KG1 (cell line): ENCODE measurements at places on chromosomes 1 and 21.
A peak's percentile ranks its signal among the peaks of the same experiment; 100 is the strongest.

GRCh38 chr1:93652323-93652949, 29.2 kb downstream of the BCAR3 start:
- DNase-seq = no peak

DNA sequence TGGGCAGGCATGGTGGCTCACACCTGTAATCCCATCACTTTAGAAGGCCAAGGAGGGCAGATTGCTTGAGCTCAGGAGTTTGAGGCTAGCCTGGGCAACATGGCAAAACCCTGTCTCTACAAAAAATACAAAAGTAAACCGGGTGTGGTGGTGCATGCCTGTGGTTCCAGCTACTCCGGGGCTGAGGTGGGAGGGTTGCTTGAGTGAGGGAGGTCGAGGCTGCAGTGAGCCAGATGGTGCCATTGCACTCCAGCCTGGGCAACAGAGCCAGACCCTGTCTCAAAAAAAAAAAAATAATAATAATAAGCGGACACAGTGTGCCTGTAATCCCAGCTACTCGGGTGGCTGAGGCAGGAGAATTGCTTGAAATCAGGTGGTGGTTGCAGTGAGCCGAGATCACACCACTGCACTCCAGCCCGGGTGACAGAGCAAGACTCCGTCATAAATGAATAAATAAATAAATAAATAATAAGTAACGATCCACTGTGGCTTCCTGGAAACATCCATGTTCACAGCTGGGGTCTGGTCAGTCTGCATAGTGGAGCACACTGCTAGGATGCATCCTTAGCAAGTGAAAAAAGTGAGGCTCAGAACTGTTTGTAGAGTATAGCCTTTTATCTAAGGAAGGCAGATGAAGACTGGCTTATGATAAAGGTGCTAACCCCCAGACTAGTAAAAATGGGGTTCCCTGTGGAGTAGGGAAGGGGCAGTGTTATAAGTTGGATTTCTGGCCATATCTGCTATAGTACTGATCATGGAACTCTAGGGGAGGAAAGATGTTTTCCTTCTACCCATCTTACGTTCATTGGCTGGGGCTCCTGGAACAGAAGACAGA, 15.7 kb downstream of the PKNOX1 start:
- no peak for DNase-seq

DNA sequence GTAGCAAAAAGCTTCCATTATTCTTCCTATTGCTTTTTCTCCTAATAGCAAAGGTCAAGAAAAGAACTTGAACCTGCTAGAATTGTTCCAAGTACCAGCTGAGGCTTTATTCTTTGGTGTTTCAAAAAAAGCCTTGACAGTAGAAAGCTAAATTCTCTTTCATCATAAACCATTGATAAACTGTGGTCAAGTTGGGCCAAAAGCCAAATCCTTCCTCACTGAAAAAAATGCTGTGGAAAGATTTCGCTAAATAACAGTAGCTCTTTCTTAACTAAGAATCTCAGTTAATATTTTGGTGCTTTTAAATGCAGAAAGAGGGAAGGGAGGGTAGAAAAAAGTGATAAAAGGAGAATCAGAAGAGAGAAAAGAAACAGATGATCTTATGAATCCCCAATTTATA, 14.0 kb upstream of the JAM2 start:
- DNase-seq = no peak

GRCh38 chr1:160876311-160876710, 8.7 kb downstream of the ITLN1 start:
- DNase-seq = no peak

- peak; percentile 20 for DNase-seq
These were observed 29.5 kb downstream of the RGS1 start for GRCh38 chr1:192604979-192605620.

DNA sequence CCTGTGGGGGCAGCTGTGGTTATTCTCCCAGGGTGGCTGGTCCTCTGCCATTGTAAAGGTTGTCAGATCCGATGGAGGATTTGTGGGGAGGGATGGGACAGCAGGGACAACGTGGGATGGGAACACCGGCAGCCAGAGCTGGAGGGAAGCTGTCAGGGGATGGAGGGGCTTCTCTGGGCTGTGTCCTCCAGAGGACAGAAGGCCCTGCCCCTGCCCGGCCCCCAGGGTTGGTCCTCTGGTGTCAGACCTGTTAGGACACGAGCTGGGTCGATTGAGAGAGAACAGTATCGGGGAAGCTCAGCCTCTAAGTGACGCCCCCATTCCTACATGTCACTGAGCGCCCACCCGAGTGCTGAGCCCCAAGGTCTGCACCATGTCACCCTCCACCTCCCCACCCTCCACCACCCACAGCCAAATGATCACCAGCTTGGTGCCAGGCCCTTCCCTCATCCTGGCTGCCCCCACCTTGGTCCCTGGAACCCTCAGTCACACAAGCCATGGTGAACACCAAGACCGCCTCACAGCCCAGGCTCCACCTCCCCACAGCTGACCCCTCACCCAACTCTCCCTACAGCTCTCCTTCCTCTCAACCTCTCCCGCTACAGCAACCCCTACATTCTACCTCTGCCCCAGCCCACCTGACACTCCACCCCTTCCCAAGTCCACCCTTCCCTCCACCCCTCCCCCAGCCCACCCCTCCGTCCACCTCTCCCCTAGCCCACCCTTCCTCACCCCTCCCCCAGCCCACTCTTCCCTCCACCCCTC, 244.4 kb downstream of the MATN1 start:
- DNase-seq = no peak
